ENCODE measurements at places on chromosomes 16 and 17. TPM values are rescaled to one million over a fixed set of nuclear protein-coding genes. Genes with fewer than 3 reads are reported as not detected.

NPIPA2 gene
- polyA plus RNA-seq = 21.3 TPM

KIF18B gene
- 13.5 TPM for polyA plus RNA-seq

GJD3 gene
- polyA plus RNA-seq = not detected

- DNase-seq = no peak
These were observed 28.7 kb downstream of the ABR start for GRCh38 chr17:1150863-1151600.

DNA sequence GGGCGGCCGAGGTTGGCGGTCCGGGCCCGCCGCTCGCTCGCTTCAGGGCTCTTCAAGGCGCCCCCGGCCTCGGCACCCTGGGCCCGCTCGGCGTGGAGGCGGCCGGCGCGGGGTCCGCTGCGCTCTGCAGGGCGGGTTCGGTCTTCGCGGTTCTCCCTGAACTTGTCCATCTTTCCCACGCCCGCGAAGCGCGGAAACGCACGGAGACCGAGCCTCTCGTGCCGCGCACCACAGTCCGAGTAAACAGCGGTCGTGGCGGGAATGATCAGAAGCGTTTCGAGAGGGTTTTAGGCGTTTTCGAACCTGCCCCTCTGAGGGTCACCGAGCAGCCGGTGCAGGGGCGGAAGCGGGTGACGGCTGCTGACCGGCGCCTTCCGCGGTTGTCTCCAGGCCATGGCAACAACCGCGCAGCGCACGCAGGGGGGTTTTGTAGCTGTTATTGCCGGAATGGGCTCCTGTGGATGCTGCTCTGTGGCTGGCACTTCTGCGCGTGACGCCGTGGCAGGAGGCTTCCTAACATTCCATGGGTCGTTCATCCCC is 414 bp downstream of the NARF start:
- DNase-seq = peak; percentile 52

DNA sequence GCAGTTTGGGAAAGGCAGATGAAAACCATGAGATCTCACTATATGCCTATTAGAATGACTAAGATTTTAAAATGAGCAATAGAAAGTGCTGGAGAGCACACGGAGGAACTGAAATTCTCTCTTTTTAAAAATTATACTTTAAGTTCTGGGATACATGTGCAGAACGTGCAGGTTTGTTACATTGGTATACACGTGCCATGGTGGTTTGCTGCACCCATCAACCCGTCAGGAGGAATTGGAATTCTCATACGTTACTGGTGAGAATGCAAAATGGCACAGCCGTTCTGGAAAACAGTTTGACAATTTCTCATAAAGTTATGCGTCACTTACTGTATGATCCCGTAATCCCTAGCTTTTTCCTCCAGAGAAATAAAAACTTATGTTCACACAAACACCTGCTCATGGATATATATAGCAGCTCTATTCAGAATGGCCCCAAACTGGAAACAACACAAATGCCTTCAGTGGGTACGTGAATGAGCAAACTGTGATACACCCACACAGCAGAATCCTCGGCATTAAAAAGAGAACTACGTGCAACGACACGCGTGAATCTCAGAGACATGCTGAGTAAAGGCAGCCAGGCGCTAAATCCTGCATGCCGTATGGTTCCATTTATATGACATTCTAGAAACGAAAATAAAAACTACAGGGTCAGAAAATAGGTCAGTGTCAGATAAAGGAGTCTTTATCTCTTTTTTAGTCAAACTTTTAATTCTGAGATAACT is 11.8 kb downstream of the PIK3R6 start:
- no peak for DNase-seq

DNA sequence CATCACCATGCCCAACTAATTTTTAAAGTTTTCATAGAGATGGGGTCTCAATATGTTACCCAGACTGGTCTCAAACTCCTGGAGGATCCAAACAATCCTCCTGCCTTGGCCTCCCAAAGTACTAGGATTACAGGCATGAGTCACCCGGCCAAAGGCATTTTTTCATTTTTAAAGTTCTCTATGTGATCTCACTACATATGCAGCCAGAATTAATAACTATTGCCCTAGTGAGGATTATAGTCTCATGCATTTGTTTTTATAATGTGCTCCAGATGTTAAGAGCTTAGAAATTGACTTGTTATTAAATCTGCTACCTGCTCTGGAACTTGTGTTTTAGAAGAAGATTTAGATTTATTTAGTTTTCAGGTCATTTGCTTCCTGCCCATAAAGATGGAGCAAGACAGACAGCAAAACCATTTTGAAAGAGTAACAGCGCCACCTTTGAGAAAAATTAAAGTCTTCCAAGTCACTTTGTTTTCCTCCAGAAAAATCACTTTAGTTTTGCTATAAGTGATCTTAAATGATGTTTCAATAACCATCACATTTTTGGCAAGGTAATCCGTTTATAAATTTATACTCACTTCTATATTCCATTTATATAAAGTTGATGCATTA is 79.5 kb downstream of the CA4 start:
- DNase-seq = no peak
